ENCODE measurements at places on chromosomes 3 and 15. TPM values are rescaled to one million over a fixed set of nuclear protein-coding genes. Genes with fewer than 3 reads are reported as not detected.

Gene ARHGEF26
- total RNA-seq: 5.2 TPM

Gene CHRM5
- total RNA-seq: not detected

Gene CDV3
- 181 TPM for total RNA-seq

Gene PLA2G4B
- 0.32 TPM for total RNA-seq

Gene GPR171
- not detected for total RNA-seq

Gene GRK7
- not detected for total RNA-seq
